Activated T-cell treated with anti-CD3 and anti-CD28 coated beads, Interleukin-2, amount 50 U/mL, for 72 hours (primary cell): ENCODE measurements at places on chromosomes 12 and 14.

DNA sequence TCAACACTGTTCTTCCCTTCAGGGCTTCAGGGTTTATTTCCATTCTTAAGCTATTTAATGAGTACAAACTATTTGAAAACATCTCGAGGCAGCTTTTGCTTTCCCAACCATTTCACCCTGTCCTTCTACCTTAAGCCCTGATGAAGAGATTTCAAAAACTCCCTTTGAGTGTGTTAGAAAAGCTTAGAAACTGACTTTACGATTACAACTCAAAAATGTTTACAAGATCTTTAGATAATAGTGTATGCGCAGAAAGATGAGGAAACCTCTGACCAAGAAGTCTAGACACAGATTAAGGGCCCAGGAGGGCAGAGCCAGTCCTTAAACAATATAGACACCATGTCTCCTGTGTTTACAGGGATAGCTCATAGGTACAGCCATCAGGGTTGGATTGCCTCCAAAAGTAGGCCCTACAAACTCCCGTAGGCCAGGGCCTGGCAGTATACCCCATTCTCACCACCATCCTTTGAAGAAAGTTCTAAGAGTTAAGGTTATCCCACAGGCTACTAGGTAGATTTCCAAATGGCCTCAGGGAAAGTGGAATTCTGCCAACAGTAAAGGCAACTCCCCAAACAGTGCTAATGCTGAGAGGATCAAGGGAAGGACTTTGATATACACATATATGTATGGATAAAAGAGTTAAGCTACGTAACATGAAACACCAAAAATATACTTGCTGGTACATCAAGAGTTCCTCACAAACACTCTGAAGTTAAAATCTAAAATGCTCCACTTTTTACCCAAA is 11.4 kb upstream of the SOS2 start:
- no peak for DNase-seq

- DNase-seq = no peak
Measured at GRCh38 chr12:21585485-21585884, 19.2 kb downstream of the GYS2 start.

DNA sequence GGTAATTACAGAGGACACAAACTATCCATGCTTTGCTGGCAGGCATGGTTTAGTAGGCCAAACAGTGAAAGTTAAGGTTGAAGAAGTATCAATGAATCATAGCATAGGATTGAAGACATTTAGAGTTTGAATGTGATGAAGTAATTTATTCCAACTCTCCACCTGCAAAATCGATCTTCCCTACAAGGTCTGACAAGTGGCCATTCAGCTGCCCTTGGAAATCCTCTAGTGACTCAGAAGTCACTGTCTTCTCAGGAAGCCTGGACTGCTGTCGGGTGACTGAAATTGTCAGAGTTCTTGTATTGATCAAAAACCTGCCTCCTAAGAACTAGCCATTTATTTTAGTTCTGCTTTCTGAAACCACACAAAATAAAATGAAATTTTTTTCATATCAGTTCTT is 17.7 kb upstream of the STXBP6 start:
- DNase-seq = no peak

- DNase-seq = no peak
Measured at GRCh38 chr12:22312336-22312735, 22.2 kb downstream of the ST8SIA1 start.

GRCh38 chr12:130764475-130765185 is 48.5 kb upstream of the RIMBP2 start:
- peak; percentile 45 for DNase-seq
